Left cardiac atrium (tissue), 4 donors: ENCODE measurements at places on chromosomes 13 and 19.

- DNase-seq = no peak
These were observed 28.1 kb downstream of the TFDP1 start for GRCh38 chr13:113612607-113613006.

- no peak for DNase-seq
These were observed 549.6 kb upstream of the SLC10A2 start for GRCh38 chr13:103615771-103616170.

- no peak for DNase-seq
These were observed 165.8 kb upstream of the EDNRB start for GRCh38 chr13:78084401-78084800.

GRCh38 chr13:39985071-39985470, 329.6 kb downstream of the COG6 start:
- no peak for DNase-seq

DNA sequence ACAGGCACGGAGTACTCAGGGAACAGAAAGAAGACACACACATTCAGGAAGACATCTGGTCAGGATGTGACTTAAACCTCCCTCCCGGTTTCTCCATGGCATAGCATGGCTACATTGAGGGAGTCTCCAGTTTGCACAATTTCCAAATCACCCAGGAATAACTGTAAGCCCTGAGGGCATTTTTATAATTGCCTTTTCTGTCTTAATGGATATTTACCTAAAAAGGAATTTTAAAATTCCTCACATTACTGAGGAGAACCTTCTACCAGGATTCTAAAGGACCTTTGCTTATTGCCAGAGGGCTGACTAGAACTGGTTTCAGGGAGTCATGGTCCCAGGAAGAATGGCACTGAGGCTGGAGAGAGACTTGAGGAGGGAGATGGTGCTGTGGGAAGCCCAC, 21.4 kb downstream of the PEG3 start:
- no peak for DNase-seq

- no peak for DNase-seq
These were observed 3.7 kb downstream of the ZNF85 start for GRCh38 chr19:20926796-20927195.

GRCh38 chr19:19578252-19578651, 40.2 kb downstream of the CILP2 start:
- no peak for DNase-seq

DNA sequence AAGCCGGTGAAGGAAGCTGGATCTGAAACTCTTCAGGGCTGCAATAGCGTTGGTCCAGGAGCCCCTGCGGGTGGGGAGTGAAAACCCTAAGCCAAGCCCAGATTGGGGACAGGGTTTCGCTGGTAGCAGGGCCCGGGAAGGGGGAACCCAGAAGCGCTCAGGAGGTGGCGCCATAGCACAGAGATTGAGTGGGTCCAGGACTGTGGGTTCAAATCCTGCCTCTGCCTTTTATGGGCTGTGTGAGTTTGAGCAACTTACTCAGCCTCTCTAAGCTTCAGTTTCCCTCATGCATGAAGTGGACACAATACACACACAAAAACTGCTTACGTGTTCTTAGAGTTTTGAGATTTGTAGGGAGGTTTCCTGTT, 8.3 kb upstream of the SYCN start:
- no peak for DNase-seq

DNA sequence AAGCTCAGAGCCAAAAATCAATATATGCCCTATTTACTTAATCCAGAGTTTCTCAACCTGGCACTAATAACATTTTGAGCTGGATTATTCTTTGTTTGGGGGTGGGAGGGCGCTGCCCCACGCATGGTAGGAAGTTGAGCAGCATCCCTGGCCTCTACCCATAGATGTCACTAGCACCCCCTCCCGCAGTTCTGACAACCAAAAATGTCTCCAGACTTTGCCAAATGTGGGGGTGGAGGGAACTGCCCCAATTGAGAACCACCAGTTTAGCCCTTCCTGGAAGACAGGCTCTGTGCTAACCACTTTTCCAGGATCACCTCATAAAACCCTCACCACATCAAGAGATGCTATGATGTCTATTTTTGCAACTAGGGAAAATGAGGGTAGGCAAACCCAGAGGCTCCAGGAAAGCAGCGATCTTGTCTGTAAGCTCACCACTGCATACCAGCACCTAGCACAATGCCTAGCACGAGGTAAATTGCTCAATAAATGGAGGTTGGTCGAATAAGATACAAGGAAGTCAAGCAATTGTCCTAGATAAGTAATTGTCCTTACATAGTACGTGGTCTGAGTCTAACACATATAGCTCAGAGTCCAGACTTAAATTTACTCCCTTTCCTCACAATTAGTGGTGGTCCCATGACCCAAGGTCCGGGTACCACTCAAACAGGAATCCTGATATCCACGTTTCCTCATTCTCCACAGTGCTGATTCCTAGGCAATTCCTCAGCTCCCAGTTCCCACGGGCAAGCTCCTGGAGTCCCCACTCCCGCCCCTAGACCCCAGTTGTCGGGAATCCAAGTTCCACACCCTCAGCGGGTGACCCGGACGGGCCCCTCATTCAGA, 892 bp downstream of the TRIR start:
- no peak for DNase-seq

DNA sequence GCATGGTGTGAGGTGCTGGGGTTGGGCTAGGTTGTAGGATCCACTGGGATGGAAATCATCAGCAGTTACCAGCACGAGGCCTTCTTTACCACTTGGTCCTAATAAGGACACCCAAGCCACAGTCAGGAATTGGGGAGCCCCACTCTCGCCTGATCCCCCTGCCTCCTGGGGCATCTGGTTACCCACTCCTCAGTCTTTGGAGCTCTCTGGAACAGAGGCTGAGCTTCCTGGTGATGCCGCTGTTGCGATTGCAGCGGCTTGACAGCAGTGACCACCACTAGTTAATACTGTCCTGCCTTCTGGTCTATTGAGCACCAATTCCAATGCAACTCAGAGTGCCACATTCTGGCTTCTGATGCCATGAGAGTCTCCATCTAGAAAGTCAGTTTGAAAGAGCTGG, 13.5 kb downstream of the TMEM272 start:
- no peak for DNase-seq

GRCh38 chr13:36875431-36875830, 44.6 kb downstream of the SMAD9 start:
- no peak for DNase-seq

- DNase-seq = no peak
These were observed 26.3 kb downstream of the LYL1 start for GRCh38 chr19:13076320-13076719.

- peak; percentile 91 for DNase-seq
These were observed 920 bp upstream of the UBE2L5 start for GRCh38 chr13:30421093-30422053.

GRCh38 chr13:110706570-110707372, 855 bp upstream of the CARS2 start:
- no peak for DNase-seq

DNA sequence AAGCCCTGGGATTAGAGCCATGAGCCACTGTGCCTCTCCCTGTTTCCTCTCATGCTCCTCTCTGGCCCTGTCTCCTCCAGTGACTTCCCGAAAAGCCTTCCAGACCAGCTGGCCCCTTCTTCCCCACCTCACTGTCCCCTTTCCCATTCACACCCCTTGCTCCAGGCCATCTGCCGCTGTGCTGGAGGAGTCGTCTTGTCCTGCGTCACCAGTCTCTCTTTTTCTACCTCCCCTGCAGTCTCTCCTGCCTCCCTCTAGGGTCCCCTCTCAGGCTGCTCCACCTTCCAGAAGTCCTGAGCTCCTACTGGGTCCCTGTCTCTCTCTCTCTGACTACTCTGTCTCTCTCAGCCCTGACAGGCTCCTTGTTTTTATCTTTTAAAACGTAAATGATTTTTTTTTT, 5.3 kb upstream of the FFAR1 start:
- no peak for DNase-seq

- DNase-seq = peak; percentile 86
These were observed 811 bp upstream of the PRMT1 start for GRCh38 chr19:49676136-49676783.

GRCh38 chr19:46413262-46414031, at the start of gene CCDC8:
Gene CCDC8 (minus strand): TSS chr19:46413564. CDS start chr19:46412810, 754 bp downstream.
- peak; percentile 87 for DNase-seq

DNA sequence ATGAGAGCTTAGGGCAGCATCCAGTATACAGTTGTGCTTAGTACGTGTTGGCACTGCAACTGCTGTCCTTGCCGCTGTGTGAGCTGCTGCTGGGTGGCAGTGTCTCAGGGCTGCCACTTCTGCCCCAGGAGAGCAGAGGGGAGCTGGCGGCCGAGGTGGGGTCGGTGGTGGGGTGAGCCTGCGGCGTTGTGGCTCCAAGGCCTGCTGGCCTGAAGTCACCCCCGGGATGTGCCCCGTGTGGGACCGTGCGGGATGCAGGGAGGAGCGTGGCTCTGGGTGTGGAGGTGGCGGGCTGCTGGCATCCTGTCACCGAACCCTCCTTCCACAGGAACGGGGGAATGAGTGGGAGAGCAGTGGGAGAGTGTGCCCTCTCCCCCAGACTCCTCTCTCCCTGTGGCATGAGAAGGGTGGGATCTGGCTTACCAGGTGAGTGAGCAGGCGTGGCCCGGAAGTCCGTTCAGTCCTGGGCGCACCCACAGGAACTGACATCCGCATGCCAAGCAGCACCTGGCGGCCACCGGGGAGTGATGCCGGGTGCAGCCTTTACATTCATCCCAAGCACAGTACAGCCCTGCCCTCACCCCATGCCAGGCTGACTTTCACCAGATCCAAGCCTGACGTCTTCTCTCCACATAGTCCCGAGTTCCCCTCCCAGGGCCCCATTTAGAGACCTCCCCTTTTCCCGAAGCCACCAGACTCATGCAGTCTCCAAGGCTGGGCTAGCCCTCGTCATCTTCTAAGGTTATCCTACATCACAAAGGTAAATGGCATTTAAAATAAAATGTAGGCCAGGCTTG, 26.6 kb downstream of the MCF2L start:
- no peak for DNase-seq

GRCh38 chr19:21970466-21970865, 40.3 kb downstream of the ZNF208 start:
- no peak for DNase-seq

DNA sequence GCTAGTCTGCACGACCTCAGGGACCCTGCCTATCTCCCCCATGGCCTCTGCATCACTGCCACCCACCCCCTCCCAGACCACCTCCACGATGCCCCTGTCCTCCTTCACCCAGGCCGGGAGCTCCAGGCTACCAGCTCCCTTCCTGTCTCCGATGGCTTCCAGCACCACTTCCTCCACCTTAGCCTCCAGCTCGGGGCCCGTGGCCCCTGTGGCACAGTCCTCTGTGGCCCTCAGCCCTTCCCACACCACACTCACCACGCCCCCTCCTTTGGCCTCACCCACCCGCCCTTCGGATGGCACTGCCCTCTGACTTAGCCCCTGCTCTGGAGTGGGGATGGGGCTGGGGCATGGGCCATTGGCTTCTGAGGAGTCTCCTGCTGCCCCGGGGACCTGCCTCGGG, 7.2 kb downstream of the PALM3 start:
- DNase-seq = no peak

DNA sequence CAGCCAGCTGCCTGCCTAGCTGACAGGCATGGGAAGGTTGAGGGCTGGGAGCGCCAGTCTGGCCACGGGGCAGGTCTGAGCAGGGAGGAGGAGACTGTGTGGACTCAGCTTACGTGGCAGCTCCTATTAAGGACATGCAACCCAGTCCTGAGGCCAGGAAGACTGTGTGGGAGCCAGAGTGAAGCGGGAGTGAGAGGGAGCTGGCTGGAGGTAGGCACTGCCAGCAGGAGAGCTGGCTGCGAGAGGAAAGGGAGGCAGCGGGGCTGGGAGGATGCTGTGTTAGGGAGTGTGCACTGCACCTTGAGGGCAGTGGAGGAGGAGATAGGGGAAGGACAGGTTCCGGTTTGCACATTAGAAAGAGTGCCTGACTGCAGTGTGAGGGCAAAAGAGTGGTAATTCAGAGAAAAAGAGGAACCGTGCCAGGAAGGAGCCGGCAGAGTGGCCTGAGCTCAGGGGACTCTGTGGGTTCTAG, 99.2 kb downstream of the SLC7A1 start:
- peak; percentile 50 for DNase-seq

- DNase-seq = peak; percentile 69
These were observed 736 bp downstream of the GPI start for GRCh38 chr19:34365463-34366401.

DNA sequence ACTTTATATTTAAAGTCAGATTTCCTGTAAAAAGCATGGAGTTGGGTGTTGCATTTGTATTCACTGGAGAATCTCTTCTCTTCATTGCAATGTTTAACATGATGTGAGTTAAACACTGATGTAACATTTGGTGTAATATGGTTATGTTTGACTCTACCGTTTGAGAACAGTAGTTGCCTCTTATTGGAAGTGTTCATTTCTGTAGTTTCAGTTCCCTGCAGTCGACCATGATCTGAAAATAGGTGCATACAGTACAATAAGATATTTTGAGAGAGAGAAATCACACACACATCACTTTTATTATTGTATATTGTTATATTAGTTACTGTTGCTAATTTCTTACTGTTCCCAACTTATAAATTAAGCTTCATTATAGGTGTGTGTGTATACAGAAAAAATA, 105.2 kb upstream of the SPACA7 start:
- DNase-seq = no peak

DNA sequence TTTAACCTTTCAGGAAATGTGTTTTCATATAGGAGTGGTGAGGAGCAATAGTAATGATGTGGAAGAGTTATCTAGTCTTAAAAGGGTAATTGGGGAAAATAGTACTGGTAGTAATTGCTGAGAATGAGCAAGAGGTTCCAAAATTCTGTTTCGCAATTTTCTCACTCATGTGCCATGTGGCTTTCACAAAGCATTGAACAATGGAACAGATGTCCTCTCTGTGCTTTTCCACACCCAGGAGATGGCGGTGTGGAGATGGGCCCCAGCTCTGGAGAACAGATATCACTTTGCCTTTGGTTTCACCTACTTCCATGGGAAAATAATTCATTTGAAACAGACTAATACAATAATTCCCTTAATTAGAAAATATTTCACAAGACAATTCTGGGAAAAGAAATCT, 170.0 kb upstream of the SLC10A2 start:
- DNase-seq = no peak

DNA sequence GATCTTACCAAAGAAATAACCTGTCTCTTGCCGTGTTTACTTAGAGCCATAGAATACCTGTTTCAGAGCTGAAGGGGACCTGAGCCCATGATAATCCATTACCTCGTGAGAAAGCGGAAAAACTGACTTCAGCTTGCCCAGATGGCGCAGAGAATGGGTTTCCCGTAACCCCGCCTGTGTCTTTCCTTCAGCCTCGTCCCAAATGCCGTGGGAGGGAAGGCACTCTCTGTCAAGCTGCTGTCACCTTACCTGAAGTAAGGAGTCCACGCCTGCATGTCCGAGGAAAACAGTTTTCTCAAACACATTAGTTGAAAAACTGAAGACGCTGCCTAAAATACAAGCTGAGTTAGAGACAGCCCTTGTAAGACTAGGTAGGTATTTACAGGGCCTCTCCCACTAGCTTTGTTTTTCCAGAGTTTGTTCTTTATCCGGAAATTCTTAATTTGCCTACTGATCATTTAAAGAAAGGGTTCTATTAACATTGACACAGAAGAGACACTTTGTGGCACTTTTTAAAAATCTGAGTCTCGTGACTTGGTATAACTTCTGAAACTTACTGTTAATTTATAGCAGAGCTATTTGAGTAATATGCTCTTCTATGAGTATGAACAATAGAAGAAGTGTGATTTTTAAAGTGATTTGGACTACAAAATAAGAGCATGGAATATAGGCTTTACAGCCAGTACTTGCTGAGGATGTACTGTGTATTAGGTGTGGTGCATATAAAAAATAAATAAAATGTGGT, 1.3 kb upstream of the INTS6 start:
- DNase-seq = peak; percentile 43
